Stimulated activated CD8-positive, alpha-beta memory T cell treated with anti-CD3 and anti-CD28 coated beads, Interleukin-7, amount 100 ng/mL, for 1 hour (primary cell): ENCODE measurements at places on chromosomes 2 and 18.

DNA sequence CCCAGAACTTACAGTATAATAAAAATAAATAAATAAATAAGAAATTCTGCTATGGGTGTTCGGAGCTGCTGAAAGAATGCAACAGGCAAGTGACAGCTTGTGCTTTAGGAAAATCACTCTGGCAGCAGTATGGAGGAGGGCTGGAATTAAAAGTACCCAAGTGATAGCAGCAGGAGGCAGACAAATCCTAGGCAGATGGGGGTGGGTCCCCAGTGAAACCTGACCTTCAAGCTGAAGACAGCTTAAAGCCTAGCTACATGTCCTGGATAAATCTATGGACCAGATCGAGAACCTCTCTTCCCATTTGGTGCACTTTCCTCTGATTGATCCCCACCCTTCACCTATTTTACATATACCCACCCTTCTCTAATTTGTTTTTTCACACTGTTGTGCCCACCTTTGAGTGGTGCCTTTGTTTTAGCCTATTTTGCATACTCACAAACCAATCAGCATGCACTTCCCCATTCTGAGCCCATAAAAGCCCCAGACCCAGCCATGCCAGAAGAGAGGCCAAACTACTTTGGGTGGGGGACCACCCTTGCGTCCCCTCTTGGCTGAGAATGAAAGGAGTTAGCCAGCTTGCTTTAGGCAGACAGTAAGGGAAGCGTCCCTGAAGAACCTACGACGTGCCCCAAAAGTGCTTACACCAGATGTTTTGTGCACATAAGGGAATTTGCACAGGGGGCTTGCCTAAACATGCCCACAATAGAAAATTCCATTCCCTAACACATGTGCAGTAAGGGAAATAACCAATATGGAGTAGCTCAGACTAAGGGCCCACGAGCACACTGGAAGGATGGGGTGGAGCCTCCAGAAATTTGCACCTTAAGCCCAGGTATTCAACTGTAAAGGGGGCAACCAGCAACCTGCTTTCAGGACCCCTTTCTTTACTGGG lies 3.0 kb downstream of the METTL8 start:
- no peak for DNase-seq

DNA sequence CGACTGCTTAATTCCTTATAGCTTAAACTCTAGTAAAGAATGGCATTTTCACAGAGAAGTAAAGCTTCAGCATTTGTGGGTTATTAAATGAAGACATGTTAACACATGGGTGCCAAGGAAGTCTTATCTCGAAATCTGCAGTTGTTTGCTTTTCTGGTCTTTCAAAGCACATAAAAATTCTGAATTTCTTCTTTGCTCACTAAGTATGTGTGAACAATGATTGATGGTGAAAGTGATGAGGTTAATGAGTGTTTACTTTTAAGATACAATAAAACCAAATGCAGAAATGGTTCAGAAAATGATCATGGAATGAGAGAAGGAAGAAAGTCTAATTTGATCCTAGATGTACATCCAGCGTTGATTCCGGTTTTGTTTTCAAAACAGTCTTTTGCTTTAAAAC lies 234.6 kb upstream of the RAB12 start:
- DNase-seq: no peak

DNA sequence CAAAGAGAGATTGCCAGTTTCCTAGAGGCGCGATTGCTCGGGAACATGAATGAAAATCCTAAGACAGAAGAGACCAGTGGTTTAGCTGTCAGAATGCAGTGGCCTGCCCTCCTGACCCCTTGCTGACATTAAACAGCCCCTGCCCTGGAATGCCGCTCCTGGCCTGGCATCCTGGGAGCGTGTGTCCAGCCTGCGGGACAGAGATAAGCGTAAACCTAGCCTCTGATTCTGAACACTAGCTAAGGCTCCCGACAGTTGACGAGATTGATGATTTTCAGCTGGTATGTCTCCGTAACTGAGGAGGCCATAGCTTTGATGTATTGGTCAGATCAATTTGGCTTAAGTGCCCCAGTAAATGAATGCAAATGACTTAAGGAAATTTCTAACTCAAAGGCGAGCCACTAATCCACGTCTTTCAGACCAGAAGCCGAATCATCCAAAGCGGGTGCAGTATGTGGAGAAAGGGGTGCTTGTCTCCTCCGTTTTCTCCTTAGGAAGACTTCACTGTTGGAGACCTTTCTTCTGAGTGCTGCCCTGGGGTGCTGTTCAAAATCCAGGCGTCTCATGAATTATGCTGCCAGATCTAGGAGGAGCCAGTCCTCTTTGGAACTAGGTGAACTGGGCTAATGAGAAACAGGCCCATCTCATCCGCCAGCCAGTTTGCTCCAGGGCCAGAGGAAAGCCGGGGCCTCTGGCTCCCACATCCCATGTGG lies 142.5 kb upstream of the L3MBTL4 start:
- DNase-seq: no peak

DNA sequence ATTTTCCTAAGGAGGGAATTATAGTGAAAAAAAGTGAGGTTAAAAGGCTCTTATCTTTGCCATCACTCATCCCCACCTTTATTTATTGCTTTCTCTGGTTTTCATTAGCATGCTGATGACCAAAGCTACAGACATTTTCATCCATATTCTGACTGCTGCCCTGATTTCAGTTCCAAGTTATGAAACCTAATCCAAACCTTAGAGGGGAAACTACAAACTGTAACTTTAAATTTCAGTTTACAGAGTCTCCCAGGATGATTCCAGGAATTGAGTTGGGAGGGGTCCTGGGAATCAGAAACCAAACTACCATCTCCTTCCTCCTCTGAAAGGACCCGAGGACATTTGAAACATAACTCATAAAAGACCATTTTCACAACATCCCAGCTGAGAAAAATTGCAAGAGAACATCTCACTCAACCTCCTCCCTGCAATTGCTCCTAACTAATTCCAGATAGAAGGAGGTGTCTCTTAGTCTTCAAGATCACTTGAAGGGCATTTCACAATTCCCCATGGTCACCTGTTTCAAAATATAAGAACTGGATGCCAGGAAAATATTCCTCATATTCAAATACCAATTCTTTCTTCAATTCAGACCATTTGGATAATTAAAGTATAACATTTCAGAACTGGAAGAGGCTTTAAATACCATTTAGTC lies 520.6 kb downstream of the TNS1 start:
- DNase-seq: no peak

DNA sequence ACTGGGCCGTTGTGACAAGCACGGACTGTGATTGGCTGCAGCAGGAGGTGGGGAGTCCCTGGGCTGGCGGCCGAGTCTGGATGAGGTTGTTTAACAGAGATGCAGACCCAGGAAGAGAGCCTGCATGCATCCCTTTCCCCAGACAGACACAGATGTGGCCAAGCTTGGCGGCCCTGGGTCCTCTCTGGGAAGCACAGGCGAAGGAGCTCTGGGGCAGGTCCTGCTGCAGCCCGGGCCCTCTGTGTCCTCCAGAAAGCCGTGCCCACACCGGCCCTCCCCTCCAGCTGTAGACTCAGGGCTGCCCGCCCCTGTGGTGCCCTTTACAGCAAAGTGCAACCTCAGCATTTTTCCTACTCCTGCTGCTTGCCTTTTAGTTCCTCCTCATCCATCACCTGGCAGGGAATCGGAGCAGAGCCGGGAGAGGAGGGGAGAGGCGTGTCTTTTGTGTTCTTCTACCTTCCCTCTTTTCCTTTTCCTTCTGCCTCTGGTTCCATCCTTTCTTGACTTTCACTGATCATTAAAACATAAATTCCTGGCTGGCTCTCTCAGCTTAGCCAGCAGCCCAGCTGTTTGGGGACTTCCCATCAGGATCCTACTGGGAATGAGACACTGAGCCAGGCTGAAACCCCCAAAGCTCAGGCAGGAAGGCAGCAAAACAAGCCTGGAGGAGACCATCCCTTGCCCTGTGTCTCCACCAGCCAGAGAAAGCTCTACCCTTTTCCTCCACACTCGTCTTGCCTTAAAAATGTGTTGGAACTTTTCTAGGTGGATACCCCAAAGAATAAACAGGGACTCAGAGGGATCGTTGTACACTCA lies 75.0 kb downstream of the CTIF start:
- no peak for DNase-seq

GRCh38 chr2:241551599-241551997 lies 6.9 kb upstream of the BOK start:
- no peak for DNase-seq
